Occipital lobe (tissue), 3 donors: ENCODE measurements at places on chromosomes 11 and 22. TPM values are rescaled to one million over a fixed set of nuclear protein-coding genes. Genes with fewer than 3 reads are reported as not detected.

DTX4 gene
- total RNA-seq: 43.7 TPM

OR2AG1 gene
- total RNA-seq: not detected

TFIP11 gene
- total RNA-seq: 43.8 TPM

CTSF gene
- 39.1 TPM for total RNA-seq

MAML2 gene
- total RNA-seq: 4.8 TPM

SUSD2 gene
- total RNA-seq: not detected

GPHA2 gene
- not detected for total RNA-seq

HBG2 gene
- total RNA-seq: 1,921 TPM

PACSIN3 gene
- 3.9 TPM for total RNA-seq

TPBGL gene
- total RNA-seq: under 0.01 TPM

TMEM191C gene
- 4.4 TPM for total RNA-seq

KCNA4 gene
- 9.7 TPM for total RNA-seq

NLRP6 gene
- total RNA-seq: not detected

OR6A2 gene
- 0.47 TPM for total RNA-seq

PTGDR2 gene
- total RNA-seq: 1.6 TPM

NCAM1 gene
- total RNA-seq: 505 TPM

YAP1 gene
- total RNA-seq: 18.7 TPM

MOV10L1 gene
- 0.78 TPM for total RNA-seq

CARD10 gene
- 2.0 TPM for total RNA-seq

USP28 gene
- 34.3 TPM for total RNA-seq

CD6 gene
- total RNA-seq: 0.16 TPM

TENM4 gene
- total RNA-seq: 112 TPM

OLFML1 gene
- total RNA-seq: 1.1 TPM

FAM181B gene
- 9.7 TPM for total RNA-seq

LDLRAD3 gene
- 58.8 TPM for total RNA-seq

SLC22A12 gene
- total RNA-seq: not detected

EHF gene
- total RNA-seq: 0.16 TPM

GAL3ST3 gene
- 14.0 TPM for total RNA-seq

OR52A1 gene
- total RNA-seq: not detected

XKR3 gene
- not detected for total RNA-seq

PHLDA2 gene
- total RNA-seq: not detected

POU2AF2 gene
- total RNA-seq: not detected

FADS1 gene
- 85.0 TPM for total RNA-seq

SYT7 gene
- total RNA-seq: 15.1 TPM

FAM83F gene
- total RNA-seq: 0.78 TPM

DEFB108B gene
- not detected for total RNA-seq

PTPRCAP gene
- not detected for total RNA-seq

DUSP8 gene
- total RNA-seq: 5.6 TPM

TEX12 gene
- total RNA-seq: not detected

TCN1 gene
- 1.2 TPM for total RNA-seq

TTC17 gene
- total RNA-seq: 109 TPM

LMO1 gene
- total RNA-seq: 1.9 TPM

OPCML gene
- 65.5 TPM for total RNA-seq

B4GALNT4 gene
- total RNA-seq: 99.5 TPM

TREH gene
- total RNA-seq: not detected

LYVE1 gene
- total RNA-seq: 9.0 TPM

HMOX1 gene
- total RNA-seq: 1.9 TPM

KRTAP5-9 gene
- not detected for total RNA-seq

POTEH gene
- total RNA-seq: not detected

ADM2 gene
- total RNA-seq: not detected

OR2AT4 gene
- not detected for total RNA-seq

SOX6 gene
- 39.3 TPM for total RNA-seq
